ENCODE measurements at places on chromosomes 12 and 14. TPM values are rescaled to one million over a fixed set of nuclear protein-coding genes. Genes with fewer than 3 reads are reported as not detected.

Gene SYNDIG1L
- 0.22 TPM for total RNA-seq

Gene TAS2R9
- total RNA-seq = not detected

- DNase-seq = no peak
These were observed 48.9 kb downstream of the DYRK2 start for GRCh38 chr12:67697443-67697842.

DNA sequence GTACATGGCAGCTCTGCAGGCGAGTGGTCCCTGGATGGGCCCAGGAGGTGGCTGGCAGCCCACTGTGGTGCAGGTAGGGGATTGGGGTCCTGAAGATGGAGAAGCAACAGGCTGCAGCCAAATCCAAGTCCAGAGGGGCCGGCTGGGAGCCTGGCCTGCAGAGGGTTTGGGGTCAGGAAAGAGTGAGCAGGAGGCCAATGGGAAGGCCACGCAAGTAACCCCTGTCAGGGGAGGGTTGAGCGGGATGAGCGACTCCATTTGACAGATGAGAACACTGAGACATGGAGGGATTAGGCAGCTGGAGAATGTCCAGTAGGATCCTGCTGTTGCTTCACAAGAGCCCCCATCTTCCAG lies 136.0 kb downstream of the BCL11B start:
- peak; percentile 40 for DNase-seq

DNA sequence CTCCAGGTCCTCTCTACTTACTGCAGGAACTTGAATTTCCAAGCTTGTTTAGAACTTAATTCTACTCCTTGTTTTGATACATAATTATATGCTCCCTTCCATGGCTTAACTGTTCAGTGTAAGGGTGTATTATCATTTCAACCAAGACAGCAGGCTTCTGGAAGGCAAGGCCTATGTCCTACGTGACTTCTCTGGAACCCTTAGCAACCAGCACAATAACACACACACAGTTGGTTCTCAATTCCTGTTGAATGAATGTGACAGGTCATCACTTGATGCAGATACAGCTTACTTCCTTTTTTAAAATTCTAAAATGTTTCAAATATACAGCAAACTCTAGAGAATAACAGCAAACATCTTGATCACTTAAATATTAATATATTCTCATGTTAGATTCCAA lies 77.7 kb upstream of the COCH start:
- DNase-seq = no peak

DNA sequence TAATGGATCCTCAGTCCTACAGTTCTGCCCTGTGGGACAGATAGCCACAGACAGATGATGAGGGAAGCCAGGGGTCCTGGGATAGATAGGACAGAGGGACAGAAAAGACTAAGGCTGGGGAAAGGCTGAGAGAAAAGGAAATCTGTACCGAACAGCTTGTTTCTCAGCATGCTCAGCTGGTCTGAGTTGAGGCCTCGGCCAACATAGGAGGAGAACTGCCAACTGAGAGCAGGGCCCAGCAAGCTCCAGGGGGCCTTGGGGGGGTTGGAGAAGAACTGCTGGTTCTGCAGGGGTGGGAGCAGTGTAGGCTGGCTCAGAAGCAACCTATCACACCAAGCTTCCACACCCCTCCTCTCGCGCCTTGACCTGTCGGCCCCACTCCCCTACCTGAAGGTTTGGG lies 10.1 kb downstream of the IL23A start:
- DNase-seq = no peak
